Activated CD8-positive, alpha-beta memory T cell treated with anti-CD3 and anti-CD28 coated beads for 1 hour (primary cell): ENCODE measurements at places on chromosomes 4 and X.

DNA sequence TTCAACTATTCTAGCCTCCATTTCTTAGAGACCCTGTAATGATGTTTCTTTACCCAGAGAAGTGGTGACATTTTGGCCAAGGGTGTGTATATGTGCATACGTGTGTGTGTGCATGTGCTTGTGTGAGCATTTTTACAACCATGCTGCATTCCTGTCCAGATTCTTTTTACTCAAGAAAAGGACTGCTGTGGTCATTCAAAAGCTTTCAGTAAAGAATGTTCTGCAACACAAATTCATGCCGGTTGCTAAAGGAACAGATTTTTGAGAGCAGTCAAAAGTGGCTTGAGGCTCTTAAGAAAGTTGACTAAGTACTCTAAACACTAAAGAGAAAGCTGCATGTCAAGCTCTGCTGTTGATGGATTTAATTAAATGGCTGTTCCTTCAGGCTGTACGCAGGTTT lies 65.0 kb upstream of the FMR1 start:
- DNase-seq = no peak

- DNase-seq = no peak
Measured at GRCh38 chrX:100720301-100720700, 11.6 kb downstream of the SYTL4 start.

- no peak for DNase-seq
Measured at GRCh38 chr4:65791111-65791811, 121.0 kb upstream of the EPHA5 start.

GRCh38 chr4:14165222-14165920 lies 537.8 kb upstream of the BOD1L1 start:
- DNase-seq = no peak

GRCh38 chr4:55928846-55929245 lies 19.9 kb upstream of the CEP135 start:
- no peak for DNase-seq

DNA sequence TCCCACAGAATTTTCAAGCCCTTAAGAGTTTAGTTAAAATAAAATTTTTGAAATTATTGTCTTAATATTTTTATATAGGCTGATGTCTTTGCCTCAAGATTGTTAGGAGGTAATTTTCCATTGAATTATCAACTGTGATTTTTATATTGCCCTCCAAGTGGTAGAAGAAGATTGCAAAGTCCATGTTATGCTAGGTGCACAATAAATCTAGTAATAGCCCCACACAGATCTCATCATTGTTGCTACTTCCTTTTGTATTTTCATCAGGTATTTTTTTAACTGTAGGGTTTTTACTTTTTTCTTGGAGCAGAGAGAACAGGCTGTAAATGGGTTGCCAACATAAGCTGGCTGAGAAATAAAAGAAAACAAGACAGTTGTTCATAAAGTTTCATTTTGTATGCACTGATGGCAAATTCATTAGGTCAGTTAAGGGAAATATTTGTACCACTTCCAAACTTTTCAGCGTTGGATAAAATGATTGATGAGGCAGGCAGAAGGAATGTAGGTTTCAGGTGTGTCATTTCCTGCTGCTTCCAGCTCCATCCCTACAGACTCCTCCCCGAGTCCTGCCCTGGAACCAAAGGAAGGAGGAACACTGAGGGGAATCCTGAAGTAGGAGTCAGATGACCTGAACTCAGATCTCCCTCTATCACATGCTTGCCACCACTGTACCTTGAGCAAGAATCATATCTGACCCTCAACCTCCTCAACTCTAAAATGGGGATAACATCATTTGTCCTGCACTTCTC lies 105.5 kb downstream of the PRRG1 start:
- DNase-seq = no peak

DNA sequence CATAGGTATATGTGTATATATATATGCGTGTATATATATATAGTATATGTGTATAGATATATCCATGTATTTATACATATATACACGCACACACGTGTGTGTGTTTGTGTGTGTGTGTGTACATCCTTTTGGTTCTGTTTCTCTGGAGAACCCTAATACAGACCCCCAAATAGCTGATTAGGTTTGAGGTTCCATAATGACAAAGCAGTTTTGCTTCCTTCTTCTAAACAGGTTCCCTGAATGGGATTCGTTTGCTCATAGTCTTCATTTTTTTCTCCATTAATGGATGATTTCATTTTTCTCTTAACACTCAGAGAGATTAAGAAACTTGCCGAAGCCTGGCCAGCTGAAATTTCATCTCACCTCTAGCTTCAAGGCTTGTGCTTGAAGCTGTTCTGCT lies 234.0 kb upstream of the BCOR start:
- no peak for DNase-seq

GRCh38 chr4:19592391-19592790 lies 659.3 kb upstream of the SLIT2 start:
- DNase-seq = no peak

- no peak for DNase-seq
Measured at GRCh38 chr4:129098531-129099001, 2.6 kb downstream of the C4orf33 start.

DNA sequence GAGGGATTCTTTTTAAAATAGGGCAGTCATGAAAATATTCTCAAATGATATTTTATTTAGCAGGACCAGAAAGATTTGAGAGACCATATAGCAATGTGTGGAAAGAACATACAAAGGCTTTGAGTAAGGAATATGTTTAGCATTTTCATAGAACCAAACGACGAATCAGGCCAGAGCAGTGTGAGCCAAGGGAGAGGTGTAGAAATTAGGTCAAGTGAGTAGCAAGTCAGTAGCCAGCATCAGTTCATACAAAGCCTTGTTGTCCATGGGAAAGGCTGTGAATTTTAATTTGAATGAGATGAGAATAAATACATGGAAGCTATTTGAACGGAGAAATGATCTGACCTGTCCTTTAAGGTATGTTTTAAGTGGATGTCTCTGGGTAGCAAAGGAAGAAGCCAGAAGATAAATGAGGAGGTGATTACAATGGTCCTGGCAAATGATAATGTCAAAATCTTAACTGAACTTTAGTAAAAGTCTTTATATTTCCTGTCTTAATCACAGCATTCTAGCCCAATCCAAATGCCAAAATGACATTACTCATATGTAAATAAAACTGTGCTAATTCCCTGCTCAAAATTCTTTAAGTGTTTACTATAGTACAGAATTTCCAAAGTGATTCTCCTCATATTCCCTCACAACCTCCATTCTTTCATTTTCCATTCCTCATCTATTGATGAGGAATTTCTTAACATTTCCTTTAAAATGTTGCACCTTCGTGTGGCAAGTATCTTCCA lies 155.7 kb upstream of the SLIT2 start:
- no peak for DNase-seq

- no peak for DNase-seq
Measured at GRCh38 chr4:17719106-17719505, 62.3 kb downstream of the FAM184B start.

- no peak for DNase-seq
Measured at GRCh38 chr4:183959319-183960045, 54.4 kb downstream of the STOX2 start.

- no peak for DNase-seq
Measured at GRCh38 chrX:112137276-112137675, 54.7 kb upstream of the TRPC5 start.

DNA sequence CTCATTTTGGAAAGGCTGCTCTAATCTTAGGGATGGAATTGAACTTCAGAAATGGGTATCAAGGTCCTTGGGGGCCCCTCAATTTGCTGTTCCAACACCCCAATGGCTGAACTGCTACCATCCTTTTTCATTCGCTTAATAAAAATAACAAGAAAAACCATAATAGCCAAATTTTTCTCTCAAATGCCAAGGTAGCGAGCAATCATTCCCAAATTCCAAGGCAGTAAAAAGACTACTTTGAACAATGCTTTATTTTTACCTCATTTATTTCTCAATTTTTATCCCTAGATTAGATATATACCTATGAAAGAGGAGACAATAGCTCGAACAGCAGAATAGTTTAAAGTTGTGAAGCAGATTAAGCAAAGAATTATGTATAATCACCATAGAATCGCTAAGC lies 323.4 kb upstream of the SLC7A11 start:
- no peak for DNase-seq

GRCh38 chr4:178339769-178340168 lies 897.5 kb upstream of the AGA start:
- no peak for DNase-seq

DNA sequence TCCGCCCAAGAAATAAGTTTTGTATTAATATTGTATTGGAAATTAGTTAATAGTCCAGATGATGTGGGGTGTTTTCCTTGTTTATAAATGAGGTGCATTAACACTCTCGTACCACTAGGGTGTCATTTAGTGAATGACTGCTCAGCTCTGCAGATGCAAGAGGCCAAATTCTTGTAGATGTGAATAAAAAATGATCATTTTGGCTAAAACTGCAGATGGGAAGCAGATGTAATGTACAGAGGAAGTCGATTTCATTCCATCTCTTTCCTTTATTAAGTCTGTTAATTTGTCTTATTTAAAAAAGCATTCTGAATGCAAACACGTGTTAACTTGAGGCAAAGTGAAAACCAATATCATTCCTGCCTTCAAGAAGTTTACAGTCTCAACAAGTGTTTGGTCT lies 108.1 kb downstream of the DHX15 start:
- DNase-seq = no peak

- DNase-seq = no peak
Measured at GRCh38 chrX:66233209-66233608, 69.2 kb downstream of the HEPH start.

GRCh38 chr4:8545439-8545765 lies 34.8 kb upstream of the GPR78 start:
- no peak for DNase-seq

DNA sequence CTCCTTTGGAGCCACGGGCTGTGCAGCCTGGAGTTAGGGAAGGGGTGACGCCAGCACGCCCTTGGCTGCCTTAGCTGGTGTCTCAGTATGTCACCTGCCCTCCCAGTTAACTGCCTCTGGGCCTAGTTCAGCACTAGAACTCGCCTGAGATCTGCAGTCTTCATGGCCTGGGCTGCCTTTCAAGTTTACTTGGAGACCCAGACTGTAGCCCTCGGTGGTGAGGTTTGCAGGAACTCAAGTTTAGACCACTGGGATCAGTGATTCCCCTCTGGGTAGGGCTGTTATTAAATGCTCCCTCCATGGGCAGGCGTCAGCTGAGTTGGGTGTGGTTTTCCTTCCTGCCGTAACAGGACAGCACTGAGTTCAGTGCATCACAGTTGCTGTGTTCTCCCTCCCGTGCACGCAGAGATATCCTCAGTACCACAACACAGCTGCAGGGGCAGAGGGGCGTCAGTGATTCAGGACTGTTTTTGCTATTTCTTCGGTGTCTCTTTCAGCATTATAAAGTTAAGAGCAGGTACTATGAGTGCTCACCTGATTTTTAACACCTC lies 30.5 kb downstream of the PLAC8 start:
- peak; percentile 34 for DNase-seq

DNA sequence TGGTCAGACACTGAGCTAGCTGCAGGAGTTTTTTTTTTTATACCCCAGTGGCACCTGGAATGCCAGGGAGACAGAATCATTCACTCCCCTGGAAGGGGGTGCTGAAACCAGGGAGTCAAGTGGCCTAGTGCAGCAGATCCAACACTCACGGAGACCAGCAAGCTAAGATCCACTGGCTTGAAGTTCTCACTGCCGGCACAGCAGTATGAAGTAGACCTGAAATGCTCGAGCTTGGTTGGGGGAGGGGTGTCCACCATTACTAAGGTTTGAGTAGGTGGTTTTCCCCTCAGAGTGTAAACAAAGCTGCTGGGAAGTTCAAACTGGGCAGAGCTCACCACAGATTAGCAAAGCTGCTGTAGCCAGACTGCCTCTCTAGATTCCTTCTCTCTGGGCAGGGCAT lies 537.9 kb upstream of the LCORL start:
- DNase-seq = no peak

- DNase-seq = no peak
Measured at GRCh38 chrX:40872351-40872750, 137.0 kb upstream of the MED14 start.

GRCh38 chr4:48499551-48500066 lies 9.6 kb downstream of the ZAR1 start:
- DNase-seq = no peak

- no peak for DNase-seq
Measured at GRCh38 chrX:21158678-21159077, 215.5 kb upstream of the CNKSR2 start.

DNA sequence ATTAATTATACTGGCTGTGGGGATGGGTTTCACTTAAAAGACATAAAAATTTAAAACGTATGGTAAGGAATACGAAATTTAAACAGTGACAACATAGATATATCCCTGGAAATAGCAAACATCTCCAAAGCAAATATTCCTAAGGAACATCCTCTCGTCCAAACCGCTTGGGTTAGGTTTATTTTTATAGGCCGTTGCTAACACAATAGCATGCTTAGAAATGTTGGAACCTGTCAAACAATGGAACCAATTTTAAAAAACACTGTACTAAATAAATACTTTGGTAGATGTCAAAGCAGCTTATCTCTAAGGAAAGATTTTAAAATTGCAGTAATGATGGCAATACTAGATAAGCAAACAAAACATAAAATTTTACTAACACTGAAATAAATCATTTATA lies 45.4 kb downstream of the SEC24D start:
- no peak for DNase-seq
